ENCODE measurements at places on chromosomes 5 and 9. TPM values are rescaled to one million over a fixed set of nuclear protein-coding genes. Genes with fewer than 3 reads are reported as not detected.

DNA sequence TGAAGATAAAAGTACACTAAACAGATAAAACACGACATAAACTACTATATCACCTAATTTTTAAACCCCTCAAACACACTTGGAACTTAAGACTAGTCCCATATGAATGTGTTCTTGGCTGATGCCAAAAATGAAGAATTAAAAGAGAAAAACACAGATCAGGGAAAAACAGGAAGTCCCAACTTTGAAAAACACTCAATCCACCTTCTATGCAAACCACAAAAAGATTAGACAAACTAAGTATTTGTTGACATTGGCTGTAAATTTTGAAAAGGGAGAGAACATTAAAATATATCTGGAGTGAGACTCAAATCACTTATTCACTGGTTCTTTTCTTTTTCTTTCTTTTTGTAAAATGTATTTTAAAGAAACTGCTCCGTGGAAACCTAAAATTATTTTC is 81.4 kb downstream of the ANKH start:
- no peak for DNase-seq

GRCh38 chr9:126510564-126510963 is 103.2 kb upstream of the LMX1B start:
- no peak for DNase-seq

NSG2 gene
- not detected for total RNA-seq

DNA sequence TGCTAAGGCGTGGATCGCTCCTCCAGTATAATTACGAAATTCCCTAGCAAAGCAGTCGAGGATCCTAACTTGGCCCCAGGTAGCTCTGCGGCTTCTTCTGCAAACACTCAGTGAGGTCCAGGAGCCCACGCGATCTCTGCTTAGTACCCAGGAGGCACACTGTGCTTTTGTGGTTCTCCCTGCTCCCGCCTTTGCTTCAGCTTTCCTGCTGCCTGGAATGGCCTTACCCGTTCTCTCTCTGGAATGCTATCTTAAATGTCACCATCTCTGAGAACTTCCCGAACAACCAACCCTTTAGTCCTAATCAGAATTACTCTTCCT is 639 bp downstream of the INVS start:
- DNase-seq, result no peak

- DNase-seq, result no peak
These were observed 7.1 kb downstream of the BBLN start for GRCh38 chr9:128167209-128167608.

- DNase-seq, result no peak
These were observed 38.0 kb downstream of the VAV2 start for GRCh38 chr9:133953976-133954709.

- no peak for DNase-seq
These were observed 488.6 kb upstream of the PTGER4 start for GRCh38 chr5:40191150-40191549.

Measured in mammary epithelial cell (primary cell).